ENCODE measurements at places on chromosomes 16 and 17.
A peak's percentile ranks its signal among the peaks of the same experiment; 100 is the strongest.

DNA sequence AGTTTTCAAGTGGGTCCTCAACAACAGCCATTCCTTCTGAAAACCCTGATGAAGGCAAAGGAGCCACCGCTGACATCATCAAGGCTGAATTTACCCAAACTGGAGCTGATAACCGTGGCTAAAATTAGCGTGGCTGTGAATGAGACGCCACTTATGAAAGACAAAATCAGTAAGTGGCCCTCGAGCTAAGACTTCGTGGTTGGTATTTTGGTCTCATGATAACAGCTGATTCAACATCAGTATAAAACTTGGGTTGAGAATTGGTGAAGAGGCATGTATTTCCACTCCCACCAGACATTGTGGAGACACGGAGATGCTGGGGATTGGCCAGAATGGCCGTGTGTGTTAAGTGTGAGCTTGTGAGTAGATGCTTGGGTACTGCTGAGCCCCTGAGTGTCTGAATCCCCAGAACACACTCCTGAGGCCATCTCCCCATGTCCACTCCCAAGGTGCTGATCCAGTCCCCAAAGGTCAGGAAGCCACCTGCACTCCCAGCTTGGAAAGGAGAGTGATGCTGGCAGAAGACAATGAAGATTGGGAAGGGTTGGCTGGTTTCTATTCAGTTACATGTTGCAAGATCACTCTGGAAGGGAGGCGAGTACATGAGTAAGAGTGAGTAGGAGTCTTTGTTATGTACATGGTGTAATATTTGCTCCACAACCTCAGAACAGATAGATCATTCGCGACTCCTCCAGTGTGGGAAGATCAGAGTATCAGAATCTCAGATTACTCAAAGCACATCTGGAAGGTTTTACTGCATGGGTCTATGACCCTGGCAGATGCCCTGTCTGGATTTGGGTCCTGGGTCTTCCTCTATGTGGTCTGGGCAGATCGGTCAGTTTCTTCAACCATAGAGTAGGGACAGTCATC lies 207.7 kb downstream of the HS3ST3A1 start:
- DNase-seq, result peak; percentile 58

DNA sequence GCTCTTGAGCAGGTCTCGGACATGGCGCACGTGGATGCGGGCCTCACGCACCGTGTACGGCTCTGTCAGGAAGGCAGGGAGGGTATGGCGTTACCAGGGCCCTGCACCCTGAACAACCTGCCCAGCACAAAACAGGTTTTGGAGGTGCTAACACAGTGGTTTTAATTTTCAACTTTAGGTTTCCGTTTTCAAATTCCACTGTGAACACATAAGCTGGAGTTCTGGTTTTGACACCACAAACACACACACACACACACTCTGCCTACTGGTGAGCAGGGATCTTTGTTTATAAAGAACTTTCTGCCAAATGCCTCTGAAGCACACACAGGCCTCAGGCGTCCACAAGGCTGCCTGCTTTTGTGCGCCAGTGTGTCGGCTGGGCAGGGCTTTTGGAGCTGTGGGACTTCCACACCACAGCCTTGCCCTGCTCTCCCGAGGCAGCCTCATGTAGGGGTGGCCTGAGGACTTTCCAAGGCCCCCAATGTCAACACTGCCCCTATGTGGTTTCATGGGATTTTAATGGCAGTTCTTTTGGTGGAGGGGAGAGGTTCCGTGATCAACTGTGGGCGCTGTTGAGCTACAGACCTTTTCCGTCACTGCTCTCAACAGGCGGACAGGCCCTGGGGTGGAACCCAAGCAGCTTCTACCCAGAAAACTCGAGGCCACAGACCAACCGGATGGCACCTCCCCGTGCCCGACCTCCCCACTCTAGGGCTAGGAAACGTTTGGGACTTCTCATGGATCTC lies 9.4 kb downstream of the CLUH start:
- no peak for DNase-seq

DNA sequence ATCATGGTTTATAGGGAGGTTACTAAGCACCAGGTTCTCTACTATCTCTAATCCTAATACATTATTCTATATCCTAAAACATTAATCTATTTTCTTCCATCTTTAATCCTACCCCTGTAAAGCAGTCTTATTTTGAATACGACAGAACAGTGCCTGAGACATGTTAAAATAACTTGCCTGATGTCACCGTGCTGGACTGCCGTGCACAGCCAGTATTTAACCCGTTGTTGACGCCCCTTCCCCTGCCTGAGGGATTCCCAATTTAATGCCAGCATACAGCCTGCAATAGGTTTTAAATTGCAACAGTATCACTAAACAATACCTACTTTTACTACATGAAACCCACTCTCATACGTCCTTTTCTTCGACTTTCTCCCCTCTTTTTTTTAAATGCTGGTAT lies 133.3 kb downstream of the PARN start:
- DNase-seq, result no peak

GRCh38 chr16:6250511-6250910 lies 1082.1 kb upstream of the RBFOX1 start:
- no peak for DNase-seq

- no peak for DNase-seq
Observed at GRCh38 chr17:74921769-74922168, 1.3 kb downstream of the USH1G start.

DNA sequence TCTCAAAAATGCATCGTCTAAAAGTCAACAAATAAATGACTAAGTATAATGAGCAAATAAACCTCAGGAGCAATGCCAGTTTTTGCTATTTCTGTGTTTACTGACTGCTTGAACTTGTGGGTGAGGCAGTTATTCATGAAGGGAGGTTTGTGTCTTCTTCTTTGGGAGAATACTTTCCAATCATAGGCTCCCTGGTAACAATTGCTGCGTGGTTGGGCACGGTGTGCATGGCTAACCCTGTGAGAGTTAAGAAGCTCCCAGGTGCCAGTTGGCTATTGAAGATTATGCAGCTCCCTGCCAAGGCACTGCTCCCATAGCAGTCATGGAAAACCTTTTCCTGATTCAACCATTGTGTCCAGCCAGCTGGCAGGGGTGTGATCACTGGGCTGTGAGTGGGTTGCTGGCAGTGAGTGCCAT lies 775.9 kb upstream of the GOT2 start:
- peak; percentile 11 for DNase-seq

- DNase-seq, result no peak
Observed at GRCh38 chr16:78399384-78399783, 299.9 kb downstream of the WWOX start.

DNA sequence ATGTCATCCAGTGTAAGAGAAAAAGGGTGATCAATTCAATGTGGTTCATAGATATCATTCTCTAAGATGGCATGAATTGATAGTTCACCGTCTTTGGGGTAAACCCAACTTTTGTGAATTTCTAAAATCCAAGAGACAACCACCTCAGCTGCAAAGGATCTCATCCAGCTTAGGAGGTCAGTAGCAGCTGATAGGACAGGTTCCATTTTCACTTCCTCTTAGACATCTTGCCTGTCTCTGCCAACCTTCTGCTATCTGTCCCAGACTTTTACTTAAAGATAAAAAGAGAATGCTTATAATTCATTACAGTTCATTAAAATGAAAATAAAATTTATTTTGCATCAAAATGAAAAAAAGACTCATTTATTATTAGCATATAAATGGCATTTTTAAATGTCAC lies 468.2 kb downstream of the XYLT1 start:
- DNase-seq, result no peak

DNA sequence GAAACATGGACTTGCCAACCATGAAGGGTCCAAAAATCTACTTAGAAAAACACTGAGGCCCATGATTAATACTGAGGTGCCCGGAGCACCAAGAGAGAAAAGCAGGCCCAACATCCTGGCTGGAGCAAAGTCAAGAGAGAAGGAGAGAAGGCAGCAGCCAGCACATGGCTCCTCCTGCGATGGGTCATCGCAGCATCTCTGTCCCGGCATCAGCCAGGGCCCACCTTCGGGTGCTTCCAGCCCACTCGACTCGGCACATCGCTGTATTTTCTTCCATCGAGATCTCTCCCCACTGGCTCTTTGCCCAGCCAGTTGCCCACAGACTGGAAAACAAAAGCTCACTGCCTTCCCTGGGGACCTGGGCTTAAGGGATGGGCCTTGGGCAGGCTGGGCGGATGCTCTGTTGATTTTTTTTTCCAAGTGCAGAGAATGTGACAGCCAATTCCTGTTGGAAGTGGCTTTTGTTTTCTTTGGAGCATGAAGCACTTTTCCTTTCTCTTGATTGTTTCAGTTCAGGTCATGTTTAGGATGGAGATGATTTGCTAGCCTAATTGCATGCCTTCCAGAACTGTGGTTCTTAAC lies 58.1 kb downstream of the CYB5B start:
- DNase-seq, result no peak

- no peak for DNase-seq
Observed at GRCh38 chr17:77708936-77709335, 249.6 kb upstream of the TNRC6C start.

- DNase-seq, result peak; percentile 96
Observed at GRCh38 chr17:55433629-55434422, 12.2 kb upstream of the MMD start.

GRCh38 chr17:29071303-29071702 lies 28.4 kb downstream of the PIPOX start:
- no peak for DNase-seq

GRCh38 chr16:53034306-53034705 lies 18.4 kb downstream of the CHD9NB start:
- peak; percentile 70 for DNase-seq

DNA sequence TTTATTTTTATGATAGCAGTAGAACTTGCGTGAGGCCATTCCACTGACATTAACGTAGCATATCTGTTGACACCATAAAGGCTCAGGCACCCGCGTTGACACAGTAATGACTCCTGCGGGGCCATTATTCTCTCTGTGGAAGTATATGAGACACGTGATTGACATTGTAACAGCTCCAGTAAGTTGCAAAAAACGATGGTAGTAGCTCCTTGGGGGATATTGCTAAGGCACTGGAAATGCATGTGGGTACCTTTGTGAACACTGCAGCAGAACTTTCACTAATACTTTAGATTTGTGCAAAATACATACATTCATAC lies 918.8 kb upstream of the CDH8 start:
- no peak for DNase-seq

- DNase-seq, result no peak
Observed at GRCh38 chr17:42072323-42073187, 22.2 kb upstream of the C17orf113 start.

GRCh38 chr16:12245921-12246720 lies 269.6 kb downstream of the SNX29 start:
- no peak for DNase-seq

- DNase-seq, result no peak
Observed at GRCh38 chr17:79654960-79655382, 44.1 kb upstream of the RBFOX3 start.

DNA sequence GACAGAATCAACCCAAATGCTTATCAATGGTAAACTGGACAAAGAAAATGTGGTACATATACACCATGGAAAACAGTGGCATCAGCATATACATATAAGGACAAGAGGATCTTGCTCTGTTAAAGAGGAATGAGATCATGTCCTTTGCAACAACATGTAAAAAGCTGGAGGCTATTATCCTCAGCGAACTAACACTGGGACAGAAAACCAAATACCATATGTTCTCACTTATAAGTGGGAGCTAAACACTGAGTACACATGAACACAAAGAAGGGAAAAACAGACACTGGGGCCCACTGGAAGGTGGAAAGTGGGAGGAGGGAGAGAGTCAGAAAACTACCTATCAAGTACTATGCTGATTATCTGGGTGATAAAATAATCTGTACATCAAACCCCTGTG lies 447.3 kb upstream of the MAF start:
- peak; percentile 72 for DNase-seq

DNA sequence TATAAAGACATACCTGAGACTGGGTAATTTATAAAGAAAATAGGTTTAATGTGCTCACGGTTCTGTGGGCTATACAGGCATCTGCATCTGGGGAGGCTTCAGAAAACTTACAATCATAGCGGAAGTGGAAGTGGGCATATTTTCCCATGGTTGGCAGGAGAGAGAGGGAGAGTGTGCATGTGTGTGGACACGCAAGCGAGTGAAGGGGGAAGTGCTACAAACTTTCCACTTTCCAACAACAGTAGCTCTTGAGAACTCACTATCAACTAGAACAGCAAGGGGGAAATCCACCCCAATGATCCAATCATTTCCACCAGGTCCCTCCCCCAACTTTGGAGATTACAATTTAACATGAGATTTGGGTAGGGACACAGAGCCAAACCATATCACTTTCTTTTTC lies 11.1 kb downstream of the TAOK1 start:
- DNase-seq, result no peak

- no peak for DNase-seq
Observed at GRCh38 chr16:27759967-27760788, 210.2 kb downstream of the KATNIP start.

DNA sequence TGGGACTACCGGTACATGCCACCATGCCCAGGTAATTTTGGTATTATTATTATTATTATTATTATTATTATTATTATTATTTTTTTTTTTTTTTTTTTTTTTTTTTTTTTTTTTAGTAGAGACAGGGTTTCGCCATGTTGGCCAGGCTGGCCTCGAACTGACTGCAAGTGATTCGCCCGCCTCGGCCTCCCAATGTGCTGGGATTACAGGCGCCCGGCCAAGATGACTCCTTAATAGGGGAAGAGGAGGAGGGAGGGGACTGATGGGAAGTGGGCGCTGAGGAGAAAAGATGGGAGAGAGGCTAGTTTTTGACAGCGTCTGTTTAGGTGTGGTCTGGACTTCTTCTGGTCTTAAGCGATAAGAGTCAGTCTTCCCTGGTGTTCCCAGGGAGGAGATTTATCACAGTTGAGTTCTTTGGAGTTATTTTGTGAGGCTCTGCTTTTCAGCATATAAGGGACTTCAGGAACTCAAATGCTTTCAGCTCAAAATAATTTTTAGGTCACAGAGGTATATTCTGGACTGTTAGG lies 34.4 kb upstream of the SLC5A10 start:
- DNase-seq, result no peak

GRCh38 chr16:59394526-59394925 lies 660.4 kb upstream of the GOT2 start:
- DNase-seq, result no peak

GRCh38 chr17:59420901-59421300 lies 89.4 kb downstream of the YPEL2 start:
- no peak for DNase-seq

- peak; percentile 73 for DNase-seq
Observed at GRCh38 chr17:65099941-65100315, 37.2 kb upstream of the RGS9 start.

- DNase-seq, result no peak
Observed at GRCh38 chr16:23908790-23909189, 73.0 kb downstream of the PRKCB start.

DNA sequence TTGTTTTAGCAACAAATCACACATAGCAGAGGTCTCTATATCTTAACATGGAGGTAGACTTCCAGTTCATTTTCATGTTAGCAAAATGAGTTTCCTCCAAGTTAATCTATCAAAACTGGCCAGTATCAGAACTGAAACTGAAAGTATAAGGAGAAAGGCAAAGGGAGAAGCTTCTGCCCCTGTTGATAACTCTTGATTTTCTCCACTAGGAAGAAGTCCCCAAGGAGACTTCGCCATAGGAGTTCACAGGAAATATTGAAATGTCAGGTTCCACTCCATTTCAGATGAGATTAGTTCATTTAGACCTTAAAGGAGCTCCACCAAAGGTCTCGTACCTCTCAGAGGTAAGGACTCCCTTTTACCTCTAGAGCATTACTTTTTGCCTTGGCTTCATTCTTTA lies 1.2 kb upstream of the OGFOD3 start:
- DNase-seq, result no peak

All from epithelial cell of esophagus (primary cell).